ENCODE measurements at places on chromosomes 4 and X. TPM values are rescaled to one million over a fixed set of nuclear protein-coding genes. Genes with fewer than 3 reads are reported as not detected.

TMPRSS11A gene
- total RNA-seq, result not detected

MAGEA12 gene
- total RNA-seq, result not detected

TEX13C gene
- total RNA-seq, result not detected

USP26 gene
- not detected for total RNA-seq

ARHGAP36 gene
- total RNA-seq, result not detected

F8A3 gene
- 0.24 TPM for total RNA-seq

FOXR2 gene
- total RNA-seq, result not detected

VCX3A gene
- not detected for total RNA-seq

VGLL1 gene
- not detected for total RNA-seq

MSANTD1 gene
- total RNA-seq, result 0.45 TPM

PALLD gene
- total RNA-seq, result 9.4 TPM

POLA1 gene
- 41.7 TPM for total RNA-seq

CTAG2 gene
- not detected for total RNA-seq

NUP62CL gene
- total RNA-seq, result 2.5 TPM

FGF2 gene
- 0.56 TPM for total RNA-seq

POU4F2 gene
- not detected for total RNA-seq

PRDM8 gene
- total RNA-seq, result 3.0 TPM

AP1S2 gene
- 29.3 TPM for total RNA-seq

CSN2 gene
- not detected for total RNA-seq

NRK gene
- not detected for total RNA-seq

CDS1 gene
- total RNA-seq, result 0.17 TPM

CTAG1A gene
- total RNA-seq, result not detected

PNMA6F gene
- total RNA-seq, result not detected

SLC9B1 gene
- total RNA-seq, result 2.4 TPM

SCML2 gene
- 2.2 TPM for total RNA-seq

CHRNA9 gene
- total RNA-seq, result 0.17 TPM

MAB21L2 gene
- not detected for total RNA-seq

RNF175 gene
- total RNA-seq, result not detected

SPATA4 gene
- total RNA-seq, result not detected

Measured in activated CD4-positive, alpha-beta memory T cell treated with anti-CD3 and anti-CD28 coated beads for 36 hours (primary cell).